Kidney capillary endothelial cell (primary cell): ENCODE measurements at places on chromosomes 3 and 15.
A peak's percentile ranks its signal among the peaks of the same experiment; 100 is the strongest.

- no peak for DNase-seq
Observed at GRCh38 chr3:154228561-154229216, 95.6 kb downstream of the DHX36 start.

DNA sequence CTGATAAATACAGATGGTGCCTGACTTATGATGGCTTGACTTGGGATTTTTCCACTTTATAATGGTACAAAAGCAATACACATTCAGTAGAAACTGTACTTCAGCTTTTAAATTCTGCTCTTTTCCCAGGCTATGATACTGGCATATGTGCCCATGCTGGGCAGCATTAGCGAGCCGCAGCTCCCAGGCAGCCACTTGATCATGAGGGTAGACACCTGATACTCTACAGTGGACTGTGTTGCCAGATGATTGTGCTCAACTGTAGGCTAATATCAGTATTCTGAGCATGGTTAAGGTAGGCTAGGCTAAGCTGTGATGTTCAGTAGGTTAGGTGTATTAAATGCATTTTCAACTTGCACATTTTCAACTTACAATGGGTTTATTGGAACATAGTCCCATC, 17.7 kb upstream of the FEM1B start:
- no peak for DNase-seq

DNA sequence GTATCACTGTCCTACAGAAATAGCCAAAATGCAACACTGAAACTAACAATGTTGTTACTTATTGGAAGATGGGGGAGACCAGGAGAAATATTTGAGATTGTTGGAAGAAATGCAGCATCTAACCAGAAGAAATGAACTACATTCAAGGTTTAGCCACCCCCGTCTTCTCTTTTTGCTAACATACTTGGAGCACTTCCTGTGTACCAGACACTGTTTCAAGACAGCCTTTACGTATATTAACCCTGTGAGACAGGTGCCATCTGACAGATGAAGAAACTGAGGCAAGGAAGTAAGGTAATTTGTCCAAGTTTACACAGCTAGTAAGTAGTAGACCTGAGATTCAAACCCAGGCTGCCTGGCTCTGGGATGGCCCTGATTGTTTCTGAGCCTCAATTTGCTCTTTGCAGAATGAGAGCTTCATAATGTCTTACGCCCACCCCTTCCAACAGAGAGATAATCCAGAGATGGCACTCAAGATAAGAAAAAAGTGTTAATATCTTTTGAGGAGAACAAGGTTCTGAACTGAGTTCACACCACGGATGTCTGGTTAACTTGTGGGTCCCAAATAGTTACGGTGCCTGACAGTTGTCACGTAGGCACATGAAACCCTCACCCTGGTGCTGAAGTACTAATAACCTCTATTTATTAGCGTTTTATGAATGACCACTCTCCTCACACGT, 26.1 kb downstream of the RASGRP1 start:
- no peak for DNase-seq

- no peak for DNase-seq
Observed at GRCh38 chr3:151541178-151541577, 80.3 kb upstream of the IGSF10 start.

DNA sequence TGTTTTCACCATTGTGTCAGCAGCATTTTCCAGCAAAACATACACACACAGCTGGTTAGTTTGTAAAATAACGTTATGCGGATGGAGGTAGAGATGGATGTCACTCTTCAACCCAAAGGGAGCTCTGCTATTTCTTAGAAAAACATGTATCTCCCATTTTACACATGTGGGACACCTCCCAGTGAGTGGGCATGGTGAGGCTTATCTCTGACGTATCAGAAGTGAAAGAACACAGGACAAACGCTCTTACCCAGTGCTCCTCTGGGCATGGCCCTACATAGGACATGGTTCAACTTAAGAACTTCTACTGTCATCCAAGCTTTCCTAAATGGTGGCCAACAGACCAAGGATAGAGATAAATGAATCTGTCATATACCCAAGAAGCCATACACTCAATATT, 2.1 kb downstream of the FAM240A start:
- DNase-seq = no peak

GRCh38 chr3:186241910-186242821, 119.9 kb downstream of the DGKG start:
- DNase-seq = peak; percentile 86

DNA sequence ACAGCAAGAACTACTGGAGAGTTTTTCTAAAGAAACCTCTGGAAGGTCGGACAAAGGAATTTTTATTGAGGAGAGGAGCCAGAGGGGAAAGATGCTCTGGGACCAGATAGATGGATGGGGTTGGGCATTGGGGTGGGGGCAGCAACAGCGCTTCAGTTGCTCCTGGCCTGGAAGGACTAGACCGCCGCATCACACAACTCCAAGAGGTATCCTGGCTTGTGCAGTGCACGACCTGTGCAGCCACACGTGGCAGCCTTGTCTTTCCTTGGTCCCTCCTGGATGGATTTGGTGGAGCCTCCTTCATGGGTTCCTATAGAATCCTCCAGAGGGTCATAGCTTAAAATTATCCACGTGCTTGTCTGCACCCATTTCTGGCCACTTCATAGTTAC, 23.0 kb downstream of the MAGEF1 start:
- DNase-seq = no peak

- DNase-seq = no peak
Observed at GRCh38 chr15:29066838-29067237, 181.1 kb downstream of the APBA2 start.

- DNase-seq = no peak
Observed at GRCh38 chr3:42549131-42549530, 32.6 kb downstream of the SEC22C start.

GRCh38 chr15:48642795-48643194, 2.7 kb downstream of the FBN1 start:
- no peak for DNase-seq

- no peak for DNase-seq
Observed at GRCh38 chr3:22377421-22377820, 626.4 kb upstream of the ZNF385D start.

DNA sequence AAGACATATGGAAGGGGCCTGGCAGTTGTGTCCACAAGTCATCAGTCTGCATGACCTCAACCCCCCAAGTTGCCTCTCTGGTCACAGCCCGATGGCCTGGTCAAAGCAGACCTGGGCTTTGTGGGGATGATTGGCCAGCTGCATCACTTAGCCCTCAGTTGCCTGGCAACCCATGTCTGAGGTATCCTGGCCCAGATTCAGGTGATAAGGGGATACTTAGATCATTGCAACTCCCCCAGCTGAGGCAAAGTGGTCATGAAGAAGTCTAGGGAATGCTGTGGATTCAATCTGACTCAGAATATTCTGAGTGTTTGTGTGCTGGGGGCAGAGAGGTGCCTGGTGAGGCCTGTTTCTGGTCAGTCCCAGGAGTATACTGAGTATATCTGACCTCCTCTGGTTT, 5.0 kb downstream of the GPR156 start:
- DNase-seq = no peak

DNA sequence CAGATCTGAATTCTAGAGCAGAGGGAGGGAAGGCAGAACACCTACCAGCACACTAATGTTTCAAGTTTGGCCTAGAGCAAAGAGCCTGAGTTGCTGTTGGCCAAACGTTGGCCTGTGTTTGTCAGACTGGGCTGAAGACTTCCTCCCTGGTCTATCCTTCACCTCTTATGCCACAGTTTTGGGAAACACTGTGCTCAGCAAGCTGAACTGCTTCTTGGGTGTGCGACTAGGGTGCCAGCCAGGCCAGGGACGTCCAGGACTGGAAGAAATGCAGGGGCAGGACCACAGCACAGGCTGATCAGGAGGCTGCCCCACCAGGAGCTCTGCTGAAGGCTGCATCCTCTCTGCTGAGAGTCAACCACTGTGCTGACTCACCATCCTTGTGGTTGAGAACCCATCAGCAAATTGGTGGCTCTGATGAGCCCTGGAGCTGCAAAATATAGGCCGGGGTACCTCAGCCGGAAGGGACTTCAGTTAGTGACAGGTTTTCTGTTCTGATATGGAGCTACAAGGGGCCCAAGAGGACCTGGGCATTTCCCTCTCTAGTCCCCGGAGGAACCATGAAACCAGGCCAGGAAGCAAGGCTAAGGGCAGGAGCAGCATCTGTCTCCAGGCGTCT, 131.6 kb upstream of the RASGRP1 start:
- no peak for DNase-seq

GRCh38 chr3:187750006-187750512, 4.8 kb upstream of the BCL6 start:
- no peak for DNase-seq

DNA sequence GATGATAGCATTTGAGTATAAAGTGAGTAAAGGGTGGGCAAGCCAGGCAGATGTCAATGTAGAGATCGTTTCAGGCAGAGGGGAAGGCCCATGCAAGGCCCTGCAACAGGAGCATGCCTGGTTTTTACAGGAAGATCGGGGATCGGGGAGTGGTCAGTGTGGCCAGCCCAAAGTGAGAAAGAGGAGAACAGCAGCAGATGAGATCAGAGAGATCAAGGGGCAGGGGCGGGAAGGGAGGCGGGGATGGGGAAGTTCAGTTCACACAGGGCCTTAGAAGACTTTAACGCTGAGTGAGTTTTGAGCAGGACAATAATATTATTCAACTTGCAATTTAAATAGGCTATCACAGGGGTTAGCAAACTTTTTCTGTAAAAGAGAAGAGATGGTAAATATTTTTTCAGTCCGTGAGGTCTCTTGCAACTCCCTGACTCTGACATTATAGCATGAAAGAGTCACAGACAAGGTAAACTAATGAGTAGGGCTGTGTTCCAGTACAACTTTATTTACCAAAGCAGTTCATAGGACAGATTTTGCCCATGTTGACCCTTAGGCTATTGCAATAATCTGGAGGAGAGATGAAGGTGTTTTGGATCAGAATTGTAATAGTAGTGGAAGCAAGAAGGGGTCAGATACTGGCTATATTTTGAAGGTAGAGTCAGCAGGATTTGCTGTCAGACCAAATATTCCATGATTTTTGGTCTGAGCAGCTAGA, 12.4 kb upstream of the CD47 start:
- DNase-seq = no peak

DNA sequence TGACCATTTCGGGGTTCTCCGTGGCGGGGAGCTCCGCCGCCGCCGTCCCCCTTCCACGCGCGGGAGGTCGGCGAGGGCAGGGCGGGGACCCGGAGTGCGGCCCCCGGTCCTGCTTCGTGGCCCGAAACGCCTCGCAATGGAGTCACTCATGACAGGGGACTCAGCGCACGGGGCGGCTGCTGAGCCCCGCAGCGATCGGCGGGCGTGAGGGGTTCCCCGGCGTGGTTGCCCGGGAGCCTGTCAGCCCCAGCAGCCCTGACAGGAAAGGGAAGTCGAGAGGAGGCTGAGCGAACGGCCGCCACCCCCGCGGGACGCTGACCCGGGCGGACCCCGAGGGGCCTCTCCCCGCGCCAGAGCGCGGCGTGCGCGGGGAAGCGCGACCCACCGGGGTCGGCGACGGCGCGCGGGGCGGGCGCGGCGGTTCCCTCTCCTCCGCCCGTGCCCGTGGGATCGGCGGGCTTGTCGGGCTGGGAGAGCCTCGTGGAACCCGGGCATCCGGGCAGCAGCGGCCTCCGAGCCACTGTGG, 564 bp upstream of the PIGZ start:
- no peak for DNase-seq

DNA sequence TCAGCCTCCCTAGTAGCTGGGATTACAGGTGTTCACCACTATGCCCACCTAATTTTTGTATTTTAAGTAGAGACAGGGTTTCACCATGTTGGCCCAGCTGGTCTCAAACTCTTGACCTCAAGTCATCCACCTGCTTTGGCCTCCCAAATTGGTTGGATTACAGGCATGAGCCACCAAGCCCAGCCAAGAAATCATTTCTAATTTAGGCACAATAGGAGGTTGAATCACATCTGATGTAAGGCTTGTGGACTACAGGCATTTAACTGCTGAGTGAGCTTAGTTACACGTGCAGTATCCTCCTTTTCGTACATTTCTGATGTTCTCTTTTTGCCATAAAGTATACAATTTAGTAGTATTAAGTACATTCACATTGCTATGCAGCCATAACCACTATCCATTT, 31.1 kb upstream of the SETD2 start:
- DNase-seq = no peak

GRCh38 chr3:16504242-16504641, 9.3 kb downstream of the RFTN1 start:
- no peak for DNase-seq

DNA sequence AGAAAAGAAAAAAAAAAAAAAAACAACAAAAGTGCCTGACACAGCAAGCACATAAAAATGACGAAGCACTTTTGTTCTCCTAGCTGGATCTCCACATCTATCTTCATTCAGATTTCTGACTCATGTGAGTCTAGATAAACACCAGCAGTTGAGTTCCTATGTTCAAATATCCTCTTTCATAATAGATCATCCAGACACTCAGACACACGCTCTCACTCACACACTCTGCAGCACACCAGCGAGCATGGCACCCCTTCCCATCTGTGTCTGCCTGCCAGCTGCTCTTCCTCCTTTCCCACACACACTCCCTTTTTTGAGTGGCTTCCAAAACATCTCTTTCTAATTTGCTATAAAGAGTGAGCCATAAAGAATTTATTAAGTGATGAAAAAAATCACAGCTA, 19.8 kb upstream of the CELF6 start:
- peak; percentile 2 for DNase-seq

GRCh38 chr15:96338074-96338765, 7.7 kb downstream of the NR2F2 start:
- peak; percentile 30 for DNase-seq

DNA sequence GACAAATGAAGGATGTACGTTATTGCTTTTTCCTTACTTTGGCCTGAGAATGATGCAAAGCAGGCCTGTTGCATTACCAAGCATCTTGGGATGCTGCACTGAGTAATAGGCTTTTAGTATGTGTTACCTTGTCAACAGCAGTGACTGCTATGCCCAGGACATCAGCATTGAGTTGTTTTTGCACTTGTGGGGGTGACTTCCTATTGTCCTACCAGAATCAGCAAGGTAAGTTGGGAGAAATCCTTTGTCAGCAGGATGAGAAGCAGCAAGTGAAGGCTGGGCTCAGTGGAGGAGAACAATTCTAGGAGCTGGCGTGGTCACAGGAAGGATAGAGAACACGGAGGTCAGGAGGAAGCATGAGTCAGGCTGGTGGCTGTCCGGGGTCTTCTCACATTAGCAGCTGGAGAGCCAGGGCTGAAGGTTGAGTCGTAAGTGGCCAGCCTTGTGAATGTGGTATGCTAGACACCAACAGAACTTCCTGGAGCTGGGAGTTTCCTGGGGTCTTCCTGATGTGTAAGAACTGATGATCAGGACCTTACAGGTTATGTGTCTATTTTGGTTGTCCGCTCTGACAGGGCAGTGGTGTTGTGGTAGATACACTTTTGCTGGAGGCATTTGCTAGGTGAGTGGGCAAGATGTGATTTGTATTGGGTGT, 142.7 kb downstream of the FNDC3B start:
- DNase-seq = peak; percentile 92

DNA sequence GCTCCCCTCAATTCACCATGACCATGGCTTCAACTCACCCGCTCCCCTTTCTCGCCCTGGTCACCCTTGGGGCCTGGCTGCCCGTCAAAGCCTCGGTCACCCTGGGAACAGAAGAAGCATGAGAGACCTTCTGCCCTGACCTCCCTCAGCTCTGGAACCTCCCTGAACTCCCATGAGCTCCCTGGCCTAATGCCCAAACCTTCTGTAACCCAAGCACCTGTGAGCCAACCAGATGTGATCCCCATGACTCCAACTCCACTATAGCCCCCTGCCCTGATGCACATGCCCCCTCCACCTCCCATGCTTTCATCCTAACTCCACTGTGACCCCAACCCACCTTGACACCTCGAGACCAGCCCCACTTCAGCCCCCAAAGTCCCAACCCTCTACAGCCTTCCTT, 3.5 kb upstream of the UCN2 start:
- no peak for DNase-seq
